ENCODE measurements at places on chromosomes 12 and 14.

DNA sequence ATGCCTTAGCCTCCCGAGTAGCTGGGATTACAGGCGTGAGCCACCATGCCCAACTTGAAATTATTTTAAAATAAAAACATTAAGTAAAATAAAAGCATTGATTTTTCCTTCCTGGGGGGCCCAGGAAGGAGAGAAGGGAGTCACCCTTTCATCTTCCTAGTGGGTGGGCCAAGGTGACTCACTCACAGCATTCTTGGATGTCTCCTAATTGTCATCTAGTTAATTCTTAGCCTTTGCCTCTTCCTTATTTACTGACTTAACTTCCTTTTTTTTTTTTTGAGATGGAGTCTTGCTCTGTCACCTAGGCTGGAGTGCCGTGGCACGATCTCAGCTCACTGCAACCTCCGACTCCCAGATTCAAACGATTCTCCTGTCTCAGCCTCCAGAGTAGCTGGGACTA is 29.2 kb downstream of the TMEM120B start:
- DNase-seq = no peak

DNA sequence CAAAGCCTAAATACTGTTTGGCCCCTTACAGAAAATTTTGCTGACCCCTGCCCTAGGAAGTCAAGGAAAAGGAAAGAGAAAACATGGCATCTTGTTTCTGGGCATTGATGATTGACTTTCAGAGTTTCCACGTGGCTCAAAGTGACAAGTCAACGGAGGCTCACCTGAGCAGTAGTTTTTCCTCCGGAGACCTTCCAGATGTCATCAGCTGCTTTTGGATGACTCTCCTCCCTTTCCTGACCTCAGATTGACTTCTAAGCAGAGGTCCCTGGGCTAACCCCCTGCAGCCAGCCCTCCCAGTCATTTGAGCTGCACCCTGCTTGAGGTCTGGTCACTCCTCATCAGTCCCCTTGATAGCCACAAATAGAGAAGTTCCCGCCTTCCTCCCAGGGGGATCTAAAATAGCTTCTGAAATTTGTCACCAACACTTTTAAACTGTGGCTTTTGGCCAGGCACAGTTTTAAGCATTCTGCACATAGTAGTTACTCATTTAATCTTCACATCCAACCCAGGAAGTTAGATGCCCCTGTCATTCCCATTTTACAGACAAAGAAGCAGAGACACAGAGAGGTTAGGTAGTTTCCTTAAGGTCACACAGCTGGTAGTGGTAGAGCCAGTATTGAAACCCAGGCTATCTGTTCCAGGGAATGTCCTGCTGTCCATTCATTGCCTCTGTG is 143.4 kb downstream of the CHST11 start:
- no peak for DNase-seq

- DNase-seq = no peak
Observed at GRCh38 chr14:93879362-93879983, 47.7 kb upstream of the FAM181A start.

- no peak for DNase-seq
Observed at GRCh38 chr12:10457760-10458159, 4.6 kb upstream of the KLRC1 start.

DNA sequence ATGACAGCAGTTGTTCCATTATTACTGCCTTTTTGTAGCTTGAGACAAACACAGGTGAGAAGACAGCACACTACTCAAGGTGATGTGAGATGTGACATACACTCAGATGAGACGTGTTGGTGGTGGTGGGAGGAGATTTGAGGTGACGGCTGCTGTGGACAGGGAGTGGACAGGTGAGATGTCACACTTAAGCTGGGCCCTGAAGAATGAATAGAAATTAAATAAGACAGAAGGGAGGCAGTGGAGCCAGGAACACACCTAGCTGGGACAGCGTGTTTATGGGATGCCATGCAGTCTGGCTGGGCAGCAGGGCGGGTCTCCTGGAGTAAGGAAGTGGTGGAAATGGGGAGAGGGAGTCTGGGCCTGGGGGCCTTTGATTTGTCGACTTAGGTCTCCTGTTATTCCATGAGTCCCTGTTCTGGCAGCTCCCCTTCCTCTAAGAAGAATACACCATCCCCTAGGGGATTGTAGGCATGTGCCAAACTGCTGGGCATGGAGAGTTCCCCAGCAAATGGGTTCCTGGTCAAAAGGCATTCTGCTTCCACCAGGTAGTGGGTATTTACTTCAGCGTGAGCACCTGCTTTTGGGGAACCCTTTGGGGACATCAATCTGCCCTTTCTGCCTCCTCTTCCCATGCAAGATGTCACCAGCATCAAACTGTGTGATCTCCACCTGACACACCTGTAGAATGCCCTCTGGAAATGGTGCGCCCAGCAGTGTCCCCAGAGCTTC is 71.2 kb upstream of the ESRRB start:
- no peak for DNase-seq

DNA sequence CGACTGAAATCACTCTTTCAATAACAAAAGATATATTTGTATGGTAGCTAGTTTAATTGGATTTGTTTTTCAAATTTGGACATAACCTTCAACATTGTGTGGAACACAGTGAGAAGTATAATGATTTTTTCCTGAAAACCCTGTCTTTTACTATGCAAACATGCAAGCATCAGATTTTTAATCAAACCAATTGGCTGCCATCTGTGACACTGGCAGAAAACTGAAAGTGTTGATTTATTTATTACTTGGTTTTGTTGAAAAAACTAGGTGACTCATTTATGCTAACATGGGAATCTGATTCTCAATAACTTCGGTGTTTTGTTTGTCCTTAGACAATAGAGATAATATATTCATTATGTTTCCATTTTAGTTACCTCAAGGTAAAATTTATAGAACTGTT is 82.0 kb downstream of the NTS start:
- DNase-seq = no peak

- DNase-seq = no peak
Observed at GRCh38 chr14:56660677-56661389, 81.2 kb downstream of the TMEM260 start.

GRCh38 chr12:75568393-75568792 is 57.0 kb upstream of the KRR1 start:
- DNase-seq = peak; percentile 84

- no peak for DNase-seq
Observed at GRCh38 chr14:36658123-36659009, 3.3 kb upstream of the PAX9 start.

GRCh38 chr14:93648440-93649168 is 139.7 kb downstream of the PRIMA1 start:
- DNase-seq = no peak

GRCh38 chr14:93970585-93970964 is 5.8 kb downstream of the ASB2 start:
- DNase-seq = no peak

GRCh38 chr12:103928682-103929045 is 1.5 kb upstream of the HSP90B1 start:
- DNase-seq = no peak

DNA sequence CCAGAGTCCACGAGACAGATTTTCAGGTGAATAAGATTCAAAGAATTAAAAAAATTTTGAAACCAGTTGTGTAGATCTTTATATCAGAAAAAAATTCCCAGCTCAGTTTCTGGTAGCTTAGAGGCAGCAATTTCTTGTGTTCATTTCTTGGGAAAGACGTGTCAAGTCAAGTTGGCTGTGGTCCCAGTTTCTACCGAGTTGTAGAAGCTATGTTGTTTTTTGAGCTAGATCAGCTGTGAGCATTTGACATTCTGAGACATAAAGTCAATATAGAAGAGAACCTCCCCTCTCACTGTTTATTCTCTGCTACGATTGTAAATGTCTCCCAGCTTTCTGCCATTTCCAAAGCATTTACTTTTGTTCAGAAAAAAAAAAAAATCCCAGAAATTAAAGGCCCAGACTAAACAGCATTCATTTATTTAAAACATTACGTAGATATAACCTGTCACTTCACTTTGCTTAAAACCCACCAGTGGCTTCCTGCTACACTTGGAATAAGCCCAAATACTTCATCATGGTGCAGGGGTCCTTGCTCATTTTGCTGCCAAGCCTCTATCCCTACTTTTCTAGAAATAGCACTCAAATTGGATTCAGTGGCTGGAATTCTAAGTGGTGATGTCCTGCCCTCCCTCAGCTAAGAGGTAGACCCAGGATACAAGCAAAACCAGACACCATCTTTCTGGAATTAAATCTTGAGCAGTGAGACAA is 20.6 kb upstream of the PYGL start:
- DNase-seq = peak; percentile 74

GRCh38 chr12:18462442-18462841 is 201.1 kb downstream of the PIK3C2G start:
- DNase-seq = peak; percentile 83

GRCh38 chr14:81276073-81277069 is 55.6 kb upstream of the GTF2A1 start:
- DNase-seq = no peak

DNA sequence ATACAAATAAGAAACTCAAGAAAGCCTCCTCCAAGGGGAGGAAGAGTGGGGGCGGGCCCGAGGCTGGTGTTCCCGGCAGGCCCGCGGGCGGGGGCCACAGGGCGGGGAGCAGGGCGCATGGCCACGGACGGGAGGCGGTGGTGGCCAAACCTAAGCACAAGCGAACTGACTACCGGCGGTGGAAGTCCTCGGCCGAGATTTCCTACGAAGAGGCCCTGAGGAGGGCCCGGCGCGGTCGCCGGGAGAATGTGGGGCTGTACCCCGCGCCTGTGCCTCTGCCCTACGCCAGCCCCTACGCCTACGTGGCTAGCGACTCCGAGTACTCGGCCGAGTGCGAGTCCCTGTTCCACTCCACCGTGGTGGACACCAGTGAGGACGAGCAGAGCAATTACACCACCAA is 8.7 kb downstream of the DACT1 start:
- DNase-seq = no peak

GRCh38 chr12:65878540-65878939 is 54.3 kb downstream of the HMGA2 start:
- DNase-seq = no peak

- DNase-seq = peak; percentile 79
Observed at GRCh38 chr12:1500095-1500801, 94.1 kb downstream of the FBXL14 start.

- DNase-seq = no peak
Observed at GRCh38 chr14:100386121-100386520, 63.0 kb downstream of the SLC25A47 start.

- DNase-seq = no peak
Observed at GRCh38 chr14:73236752-73237218, 521 bp upstream of the PAPLN start.

GRCh38 chr12:113271466-113271852 is 50.2 kb downstream of the TPCN1 start:
- DNase-seq = no peak

DNA sequence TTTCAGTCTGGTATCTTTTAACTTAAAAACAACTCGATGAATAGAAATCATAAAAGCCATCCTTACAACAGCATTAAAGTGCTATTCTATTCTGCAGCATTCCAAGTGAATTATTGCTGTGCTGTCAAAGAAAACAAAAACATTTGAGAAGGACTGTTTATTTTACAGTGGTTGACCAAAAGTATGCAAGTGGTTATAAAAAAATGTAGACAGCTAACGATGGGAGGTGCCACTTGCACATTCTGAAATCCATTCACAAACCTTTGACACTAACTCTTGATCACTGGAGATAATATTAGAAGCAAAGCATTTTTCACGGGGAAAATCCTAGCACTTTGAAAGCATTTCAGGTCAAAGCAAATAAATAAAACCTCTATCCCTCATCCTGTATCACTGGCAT is 55.6 kb downstream of the HMGA2 start:
- peak; percentile 91 for DNase-seq

- no peak for DNase-seq
Observed at GRCh38 chr12:123021688-123022604, 41.5 kb downstream of the ARL6IP4 start.

DNA sequence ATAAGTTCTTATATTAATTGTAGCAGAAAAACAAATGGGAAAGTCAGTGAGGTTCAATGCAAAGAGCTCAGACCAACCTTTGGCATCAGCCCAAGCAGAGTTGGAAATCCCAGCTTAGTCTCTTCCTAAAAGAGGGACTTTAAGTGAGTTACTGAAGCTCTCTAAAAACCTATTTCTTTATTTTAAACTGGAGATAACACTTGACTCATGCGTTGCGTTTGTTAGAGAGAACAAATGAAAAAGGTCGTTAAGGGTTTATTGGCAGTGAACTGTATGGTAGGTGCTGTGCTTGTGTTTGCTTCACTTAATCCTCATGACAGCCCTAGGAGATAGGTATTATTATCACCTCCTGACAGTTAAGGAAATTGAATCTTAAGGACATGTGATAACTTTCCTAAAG is 396.5 kb downstream of the RAD51B start:
- DNase-seq = no peak

GRCh38 chr14:63012171-63012570 is 33.1 kb downstream of the KCNH5 start:
- DNase-seq = no peak

GRCh38 chr14:105979446-105979845 is 453.1 kb downstream of the TMEM121 start:
- DNase-seq = no peak

DNA sequence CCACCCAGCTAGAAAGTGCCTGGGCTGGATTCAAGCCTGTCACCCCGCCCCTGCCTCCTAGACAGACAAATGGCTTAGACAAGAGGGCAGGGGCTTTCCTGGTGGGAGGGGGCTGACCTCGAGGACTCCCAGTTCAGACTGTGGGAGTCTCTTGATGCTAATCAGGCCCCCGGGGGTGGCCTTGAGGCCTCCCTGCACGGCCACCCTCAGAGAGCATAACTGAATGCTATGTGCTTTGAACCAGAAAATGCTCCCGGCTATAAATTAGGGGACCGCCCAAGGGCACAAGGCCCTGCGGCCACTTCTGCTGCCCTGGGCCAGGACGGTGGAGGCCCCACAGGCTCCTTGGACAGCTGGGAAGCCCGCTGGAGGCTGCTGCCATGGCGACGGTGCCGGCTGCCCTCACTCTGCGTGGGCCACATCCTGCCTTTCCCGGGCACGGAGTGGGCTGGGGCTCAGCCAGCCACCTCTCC is 111.0 kb upstream of the NCOR2 start:
- DNase-seq = no peak

GRCh38 chr12:127722611-127723010 is 544.4 kb upstream of the TMEM132C start:
- DNase-seq = no peak

- peak; percentile 37 for DNase-seq
Observed at GRCh38 chr12:51788876-51789275, 59.6 kb downstream of the FIGNL2 start.

DNA sequence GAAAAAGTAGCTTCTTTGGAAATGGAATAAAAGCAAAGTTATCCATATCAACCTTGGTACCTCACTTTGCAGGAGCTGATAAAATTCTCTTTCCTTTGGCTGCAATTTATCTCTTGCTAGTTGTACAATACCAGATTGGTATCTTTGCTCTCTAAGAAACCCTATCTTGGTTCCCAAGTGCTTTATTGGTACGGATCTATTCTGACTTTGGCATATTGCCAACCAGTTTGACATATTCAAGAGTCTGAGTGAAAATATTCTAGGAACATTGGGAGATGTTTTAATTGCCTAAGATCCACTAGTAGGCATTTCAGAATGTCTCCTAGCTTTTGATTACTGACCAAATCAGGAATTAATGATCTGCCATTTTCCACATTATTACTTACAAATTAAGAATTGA is 167.2 kb upstream of the ATP2B1 start:
- no peak for DNase-seq
